ENCODE measurements at places on chromosomes 1 and 21.
A peak's percentile ranks its signal among the peaks of the same experiment; 100 is the strongest.

- DNase-seq: no peak
Measured at GRCh38 chr1:166082601-166083000, 84.2 kb downstream of the FAM78B start.

DNA sequence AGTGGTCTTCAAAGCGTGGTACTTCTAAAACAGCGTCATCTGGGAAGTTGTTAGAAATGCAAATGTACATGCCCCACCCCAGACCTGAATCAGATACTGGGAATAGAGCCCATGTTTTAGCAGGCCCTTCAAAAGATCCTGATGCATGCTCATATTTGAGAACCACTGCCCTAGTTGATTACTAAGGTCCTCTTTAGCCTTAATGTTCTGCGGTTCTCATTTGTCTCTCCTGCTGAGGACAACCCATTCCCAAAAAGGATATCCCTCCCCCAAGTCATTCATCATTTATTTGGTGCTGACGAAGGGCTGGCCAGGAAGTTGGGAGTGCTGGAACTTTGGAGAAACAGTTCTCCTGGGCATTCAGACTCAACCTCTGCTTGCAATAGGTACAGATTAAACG lies 92.4 kb upstream of the RALGPS2 start:
- no peak for DNase-seq

DNA sequence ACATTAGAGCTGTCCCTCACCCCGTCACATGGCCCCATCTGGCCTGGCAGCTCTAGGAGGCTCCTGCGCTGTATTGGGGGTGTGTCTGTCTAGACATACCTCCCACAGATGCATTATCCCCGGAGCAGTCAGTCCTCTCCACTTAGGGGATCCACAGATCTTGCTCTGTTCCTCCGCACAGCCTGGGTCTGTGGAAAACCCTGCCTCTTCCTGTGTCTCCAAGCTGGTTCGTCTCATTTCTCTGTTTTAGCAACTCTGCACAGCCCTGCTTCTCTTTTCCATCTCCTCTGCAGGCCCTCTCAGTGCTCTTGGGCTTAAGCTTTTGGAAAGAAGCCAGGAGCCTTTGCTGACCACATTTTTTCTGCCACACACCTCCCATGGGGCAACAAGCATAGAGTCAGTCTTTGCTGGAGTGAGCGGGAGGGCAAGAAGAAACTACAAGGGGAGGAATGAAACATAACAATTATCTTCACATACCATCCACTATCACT lies 241.5 kb downstream of the FOXD2 start:
- DNase-seq: no peak

DNA sequence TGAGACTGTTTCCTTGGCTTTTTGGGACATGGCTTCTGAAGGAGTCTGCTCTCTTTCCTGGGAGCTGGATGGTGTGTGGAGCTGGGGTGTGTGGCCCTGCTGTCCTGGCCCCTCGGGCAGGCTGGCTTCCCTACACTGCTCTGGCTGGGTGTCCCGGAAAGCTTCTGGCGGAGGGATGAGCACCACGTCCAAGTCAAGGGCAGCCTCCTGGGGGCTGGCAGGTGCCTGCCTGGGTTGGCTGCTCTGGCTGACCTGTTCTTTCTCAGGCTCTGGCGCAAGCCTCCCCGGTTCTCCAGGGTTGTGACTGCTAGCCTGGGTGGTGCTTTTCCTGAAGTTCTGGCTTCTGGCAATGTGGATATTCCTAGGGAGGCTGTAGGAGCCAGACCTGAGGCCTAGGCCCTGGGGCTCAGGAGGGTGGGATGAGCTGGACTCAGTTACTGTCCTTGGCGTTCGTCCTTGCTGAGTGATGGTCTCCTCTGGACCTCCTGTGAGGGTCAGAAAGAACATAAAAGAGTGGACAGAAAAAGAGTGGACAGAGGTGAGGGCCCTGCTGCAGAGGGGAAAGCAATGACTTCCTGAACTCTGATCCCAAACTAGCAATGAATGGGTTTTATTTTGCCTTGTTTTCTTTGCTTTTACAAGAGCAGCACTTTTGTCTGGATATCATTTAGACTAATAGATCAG lies 9.4 kb downstream of the C1orf116 start:
- DNase-seq: no peak

DNA sequence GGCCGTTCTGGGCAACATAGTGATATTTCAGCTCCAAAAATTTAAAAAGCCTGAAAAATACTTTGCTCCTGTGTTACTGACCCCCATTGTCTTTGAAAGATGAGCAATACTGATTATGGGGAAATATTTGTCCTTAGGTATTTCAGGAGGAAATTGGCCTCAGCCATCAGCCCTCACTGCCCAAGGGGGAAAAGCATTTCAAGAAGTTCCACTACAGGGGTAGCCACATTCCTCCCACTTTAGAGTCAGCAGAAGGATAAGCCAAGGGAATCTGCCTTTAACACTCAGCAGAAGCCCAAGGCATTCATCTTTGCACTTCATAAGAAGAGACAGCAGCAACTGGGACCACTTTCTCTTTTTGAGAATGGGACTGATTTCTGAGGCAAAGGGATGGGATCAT lies 40.5 kb upstream of the ZNF326 start:
- no peak for DNase-seq

DNA sequence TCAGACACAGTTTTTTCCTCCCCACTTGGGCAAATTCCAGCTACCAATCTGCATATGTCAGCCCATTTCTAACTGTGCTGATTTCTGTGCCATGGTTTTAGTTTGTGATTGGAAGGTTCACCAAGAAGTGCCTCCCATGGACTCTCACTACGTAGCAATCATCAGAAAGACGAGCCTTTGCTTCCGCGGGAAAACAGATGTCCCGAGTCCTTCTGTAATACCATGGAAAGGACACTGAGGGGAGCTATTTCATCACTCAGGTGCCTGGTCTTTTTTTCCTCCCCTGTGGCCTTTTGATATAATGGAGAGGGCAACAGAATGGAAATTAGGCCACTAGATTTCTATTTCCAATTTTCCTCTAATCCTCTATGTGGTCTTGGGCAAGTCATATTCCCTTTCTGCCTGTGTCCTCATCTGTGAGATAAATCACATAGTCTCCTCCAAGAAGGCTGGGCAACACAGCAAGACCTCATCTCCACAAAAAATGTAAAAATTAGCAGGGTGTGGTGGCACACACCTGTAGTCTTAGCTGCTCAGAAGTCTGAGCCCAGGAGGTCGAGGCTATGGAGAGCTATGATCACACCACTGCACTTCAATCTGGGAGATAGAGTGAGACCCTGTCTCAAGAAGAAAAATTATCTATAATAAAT lies 24.8 kb downstream of the LEMD1 start:
- no peak for DNase-seq

DNA sequence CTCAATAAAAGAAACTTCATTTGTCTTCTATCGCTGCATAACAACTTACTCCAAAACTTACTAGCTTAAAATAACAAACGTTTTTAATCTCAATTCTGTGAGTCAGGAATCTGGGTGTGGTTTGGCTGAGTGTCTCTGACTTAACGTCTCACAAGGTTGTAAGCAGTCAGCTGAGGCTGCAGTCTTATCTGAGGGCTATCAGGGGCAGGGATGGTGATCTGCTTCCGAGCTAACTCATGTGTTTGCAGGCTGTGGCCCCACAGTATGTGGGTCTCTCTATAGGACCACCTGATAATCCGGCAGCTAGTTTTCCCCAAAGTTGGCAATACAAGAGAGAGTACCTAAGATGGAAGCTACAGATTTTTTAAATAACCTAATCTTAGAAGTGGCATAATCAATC lies 234.2 kb upstream of the FGGY start:
- no peak for DNase-seq

DNA sequence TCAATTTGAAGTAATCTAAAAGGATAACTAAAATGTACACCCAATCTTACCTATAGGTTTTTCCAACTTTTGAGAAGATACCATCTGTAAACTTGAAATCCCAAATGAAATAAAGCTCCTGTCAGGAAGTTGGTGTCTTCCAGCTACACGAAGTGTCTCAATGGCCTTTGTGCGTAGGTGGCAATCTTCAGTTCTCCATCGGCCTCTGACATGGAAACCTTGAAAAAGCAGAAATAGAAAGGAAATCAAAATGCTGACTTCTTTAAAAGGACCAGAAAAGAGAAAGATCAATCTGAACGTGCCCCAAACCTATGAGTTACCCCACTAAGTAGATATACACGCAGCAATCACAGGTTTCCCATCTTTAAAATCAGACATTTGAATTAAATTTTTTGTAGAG lies 10.0 kb downstream of the MKNK1 start:
- no peak for DNase-seq

DNA sequence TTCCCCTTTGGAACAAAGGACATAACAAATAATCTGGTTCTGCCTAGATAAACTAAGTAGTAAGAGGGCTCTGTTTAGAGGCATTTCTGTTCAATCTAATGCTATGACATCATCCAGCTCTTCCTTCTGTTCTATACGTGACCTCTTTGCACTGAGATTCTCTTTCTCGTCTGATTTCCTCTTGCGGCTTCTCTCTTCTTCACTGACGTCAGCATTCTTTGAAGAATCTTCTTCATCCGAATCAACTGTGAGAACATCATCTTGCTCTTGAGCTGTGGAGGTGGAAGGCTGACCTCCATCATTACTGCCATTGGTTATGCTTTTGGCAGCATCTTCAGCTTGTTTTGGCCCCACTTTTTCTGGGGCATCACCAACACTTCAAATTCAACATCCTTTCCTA lies 130.4 kb downstream of the HS2ST1 start:
- DNase-seq: no peak

DNA sequence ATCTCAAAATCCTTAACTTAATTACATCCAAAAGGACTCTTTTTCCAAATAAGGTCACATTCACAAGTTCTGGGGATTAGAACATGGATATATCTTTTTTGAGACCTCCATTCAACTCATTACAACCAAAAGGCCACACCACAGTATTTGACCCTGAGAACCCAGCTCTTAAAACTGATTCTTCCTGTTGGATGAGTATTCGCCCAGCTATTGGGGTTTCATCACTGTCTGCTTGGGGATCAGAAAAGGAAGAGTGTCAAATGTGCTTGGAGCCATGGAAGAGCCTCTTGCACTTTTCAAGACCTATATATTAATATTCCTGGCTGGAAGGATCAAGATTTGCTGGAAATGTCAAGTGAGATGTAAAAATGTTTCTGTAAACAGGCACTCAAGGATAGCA lies 5.4 kb upstream of the TINAGL1 start:
- no peak for DNase-seq

GRCh38 chr1:39609618-39610331 lies 29.7 kb downstream of the HEYL start:
- DNase-seq: peak; percentile 66

GRCh38 chr1:201893431-201893830 lies 4.7 kb downstream of the SHISA4 start:
- no peak for DNase-seq

- DNase-seq: no peak
Measured at GRCh38 chr1:32549616-32550015, 10.4 kb downstream of the ZBTB8A start.

DNA sequence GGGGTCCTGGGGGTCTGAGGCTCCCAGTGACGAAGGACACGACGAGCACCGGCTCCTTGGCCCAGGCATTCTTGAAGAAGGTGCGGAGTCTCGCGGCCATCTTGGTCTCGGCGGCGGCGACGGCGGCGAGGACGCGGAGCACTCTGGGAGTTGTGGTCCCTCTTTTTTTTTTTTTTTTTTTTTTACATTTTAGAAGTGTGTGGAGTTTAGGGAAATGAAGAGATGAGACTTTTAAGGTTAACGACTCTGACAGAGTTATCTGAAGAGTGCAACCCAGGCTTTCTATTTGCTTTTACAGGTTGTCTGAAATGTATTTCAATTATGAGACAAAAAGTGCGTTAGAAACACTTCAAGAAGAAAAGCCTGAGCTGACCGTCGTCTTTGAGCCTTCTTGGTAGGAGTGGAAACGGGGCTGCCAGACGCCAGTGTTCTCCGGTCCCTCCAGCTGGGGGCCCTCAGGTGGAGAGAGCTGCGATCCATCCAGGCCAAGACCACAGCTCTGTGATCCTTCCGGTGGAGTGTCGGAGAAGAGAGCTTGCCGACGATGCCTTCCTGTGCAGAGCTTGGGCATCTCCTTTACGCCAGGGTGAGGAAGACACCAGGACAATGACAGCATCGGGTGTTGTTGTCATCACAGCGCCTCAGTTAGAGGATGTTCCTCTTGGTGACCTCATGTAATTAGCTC lies 9.7 kb downstream of the OR2B11 start:
- DNase-seq: peak; percentile 22

DNA sequence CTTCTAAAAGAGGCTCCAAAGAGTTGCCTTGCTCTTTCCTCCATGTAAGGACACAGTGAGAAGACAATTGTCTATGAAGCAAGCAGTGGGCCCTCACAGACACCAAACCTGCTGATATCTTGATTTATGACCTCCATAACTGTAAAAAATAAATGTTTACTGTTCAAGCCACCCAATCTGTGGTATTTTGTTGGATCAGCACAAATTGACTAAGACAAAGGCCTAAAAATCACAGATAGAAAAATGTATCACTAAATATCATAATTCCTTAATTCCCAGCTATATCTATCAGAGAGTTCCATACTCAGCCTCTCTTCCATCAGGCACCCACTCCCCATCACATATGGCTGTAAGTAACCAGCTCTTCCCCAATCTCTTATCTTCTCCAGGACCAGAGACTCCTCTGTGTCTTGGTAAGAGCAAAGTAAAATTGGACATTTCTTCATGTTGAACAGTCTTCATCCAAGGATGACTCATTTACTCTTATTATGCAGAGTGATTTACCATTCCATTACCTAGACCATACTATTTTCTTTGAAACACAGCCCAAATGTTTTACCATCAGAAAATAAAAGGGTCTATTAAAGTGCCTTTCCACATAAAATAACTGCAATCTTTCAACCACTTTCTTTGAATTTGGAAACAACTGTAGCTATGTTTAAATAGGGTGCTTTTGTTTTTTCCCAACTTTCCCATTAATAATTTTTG lies 503.6 kb downstream of the MRPL39 start:
- DNase-seq: no peak

- no peak for DNase-seq
Measured at GRCh38 chr1:31977385-31978131, 36.1 kb upstream of the KHDRBS1 start.

GRCh38 chr1:238119060-238119459 lies 228.3 kb upstream of the ZP4 start:
- DNase-seq: no peak

- no peak for DNase-seq
Measured at GRCh38 chr1:173052681-173053196, 2.0 kb upstream of the TNFSF18 start.
